CD4-positive, alpha-beta T cell treated with Interleukin-4 for 4 hours (primary cell): ENCODE measurements at places on chromosomes 1 and 21.

GRCh38 chr1:179167418-179167777, 62.1 kb downstream of the ABL2 start:
- DNase-seq, result no peak

DNA sequence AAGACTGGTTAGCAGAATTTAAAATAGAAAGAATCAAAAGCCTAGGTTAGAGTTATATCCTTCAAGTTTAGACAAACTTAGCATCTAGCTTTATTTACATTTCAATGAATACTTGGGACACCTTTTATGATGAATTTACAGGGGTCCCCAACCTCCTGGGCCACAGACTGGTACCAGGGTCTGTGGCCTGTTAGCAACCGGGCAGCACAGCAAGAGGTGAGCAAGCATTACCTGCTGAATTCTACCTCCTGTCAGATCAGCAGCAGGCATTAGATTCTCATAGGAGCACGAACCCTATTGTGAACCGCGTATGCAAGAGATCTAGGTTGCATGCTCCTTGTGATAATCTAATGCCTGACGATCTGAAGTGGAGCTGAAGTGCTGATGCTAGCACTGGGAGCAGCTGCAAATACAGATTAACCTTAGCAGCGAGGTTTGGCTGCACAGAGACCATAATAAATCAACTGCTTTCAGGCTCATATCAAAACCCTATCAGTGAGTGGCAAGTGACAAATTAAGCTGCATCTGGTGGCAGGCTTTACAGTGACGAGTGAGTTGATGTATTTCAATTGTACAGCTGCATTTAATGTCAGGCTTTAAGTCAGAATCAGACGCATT, 82.0 kb downstream of the UCHL5 start:
- DNase-seq, result no peak

DNA sequence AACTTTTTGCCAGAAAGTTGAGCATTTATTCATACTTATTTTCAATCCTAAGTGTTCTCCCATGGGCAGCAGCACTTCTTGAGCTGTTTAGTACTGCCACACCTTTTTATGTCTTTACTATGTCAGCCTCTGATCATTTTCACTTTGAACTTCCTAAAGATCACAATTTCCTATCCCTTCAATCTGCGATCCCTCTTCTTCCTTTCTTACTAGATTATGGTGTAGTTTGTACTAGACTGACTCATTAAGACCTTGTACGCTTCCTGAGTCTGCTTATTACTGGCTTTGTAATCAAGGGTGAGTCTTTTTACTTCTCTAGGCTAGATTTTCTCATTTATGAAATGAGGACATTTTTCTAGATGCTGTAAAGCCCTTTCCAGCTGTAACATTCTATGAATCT, 55.1 kb downstream of the LRIG2 start:
- DNase-seq, result no peak

GRCh38 chr1:16982902-16983301, 2.5 kb upstream of the MFAP2 start:
- no peak for DNase-seq

DNA sequence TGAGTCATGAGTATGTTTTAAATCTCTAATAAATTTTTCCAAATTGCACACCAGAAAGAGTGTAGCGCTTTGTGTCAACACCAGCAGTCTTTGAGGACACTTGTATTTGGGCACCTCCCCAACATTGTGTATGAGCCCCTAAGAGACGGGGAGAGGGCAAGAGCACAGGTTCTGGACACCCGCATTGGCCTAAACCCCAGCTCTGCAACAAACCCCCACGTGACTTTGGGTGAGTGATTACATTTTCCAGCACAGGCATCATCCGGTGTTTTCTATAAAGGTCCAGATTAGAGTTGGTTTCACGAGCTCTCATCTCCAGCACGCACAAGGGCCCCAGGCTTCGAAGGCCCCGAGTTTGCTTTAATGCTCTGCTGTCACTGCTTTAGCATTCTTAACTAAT, 66.3 kb upstream of the SLC45A1 start:
- no peak for DNase-seq

- no peak for DNase-seq
These were observed 108.5 kb downstream of the ASH1L start for GRCh38 chr1:155454096-155454495.

DNA sequence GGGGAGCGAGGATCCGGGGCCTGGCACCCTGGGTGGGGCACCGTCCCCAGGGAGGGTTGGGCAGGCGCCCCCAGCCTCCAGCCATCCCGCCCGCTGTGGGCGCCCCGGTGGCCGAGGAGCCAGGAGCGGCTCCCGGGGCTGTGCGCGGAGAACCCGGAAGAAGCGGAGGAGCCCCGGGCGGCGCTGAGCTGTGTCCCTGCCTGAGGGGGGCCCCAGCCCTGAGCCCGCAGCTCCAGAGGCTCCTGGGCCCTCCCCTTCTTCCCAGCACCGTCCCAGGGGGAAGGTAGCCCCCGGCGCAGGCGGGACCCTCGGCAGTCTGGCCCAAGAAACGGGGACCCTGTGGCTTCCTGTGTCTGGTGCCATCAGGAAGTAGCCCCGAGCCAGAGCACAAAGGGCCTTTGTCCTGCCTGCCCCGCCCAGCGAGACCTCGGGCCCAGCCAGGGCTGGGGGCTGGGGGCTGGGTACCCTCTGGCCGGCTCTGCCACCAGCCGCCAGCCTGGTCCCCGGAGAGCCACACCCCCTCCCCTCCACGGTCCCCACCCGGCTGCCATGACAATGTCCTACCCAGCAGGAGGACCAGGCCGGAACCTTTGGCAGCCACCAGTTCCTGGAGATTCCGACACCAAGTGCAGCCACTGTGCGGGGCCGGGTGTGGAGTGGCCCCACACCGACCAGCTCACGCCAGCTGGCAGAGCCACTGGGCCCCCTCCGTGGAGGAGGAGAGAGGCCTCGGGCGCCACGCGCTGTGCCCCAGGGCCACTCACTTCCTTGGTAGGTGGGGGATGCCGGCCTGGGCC, 15.6 kb upstream of the TTLL10 start:
- peak; percentile 8 for DNase-seq
